ENCODE measurements at places on chromosomes 12 and 14.

GRCh38 chr14:54642801-54643695 is 76.1 kb downstream of the SAMD4A start:
- DNase-seq = no peak

DNA sequence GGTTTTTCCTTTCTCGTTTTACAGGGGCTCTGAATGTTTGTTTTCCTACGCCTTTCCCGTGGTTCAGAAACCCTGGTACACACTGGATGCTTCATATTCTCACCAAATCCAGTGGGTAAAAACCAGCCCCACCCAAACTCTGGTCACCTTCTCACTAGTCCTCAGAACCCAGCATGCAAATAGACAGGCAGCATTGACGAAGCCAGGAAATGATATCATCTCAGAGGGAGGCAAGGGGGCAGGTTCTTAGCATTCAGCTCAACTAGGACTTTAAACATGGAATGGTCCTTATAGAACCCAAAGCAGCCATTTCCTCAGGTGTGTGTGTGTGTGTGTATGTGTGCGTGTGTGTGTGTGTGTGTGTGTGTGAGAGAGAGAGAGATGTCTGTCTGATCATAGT is 142.0 kb downstream of the KCNK10 start:
- DNase-seq = no peak

DNA sequence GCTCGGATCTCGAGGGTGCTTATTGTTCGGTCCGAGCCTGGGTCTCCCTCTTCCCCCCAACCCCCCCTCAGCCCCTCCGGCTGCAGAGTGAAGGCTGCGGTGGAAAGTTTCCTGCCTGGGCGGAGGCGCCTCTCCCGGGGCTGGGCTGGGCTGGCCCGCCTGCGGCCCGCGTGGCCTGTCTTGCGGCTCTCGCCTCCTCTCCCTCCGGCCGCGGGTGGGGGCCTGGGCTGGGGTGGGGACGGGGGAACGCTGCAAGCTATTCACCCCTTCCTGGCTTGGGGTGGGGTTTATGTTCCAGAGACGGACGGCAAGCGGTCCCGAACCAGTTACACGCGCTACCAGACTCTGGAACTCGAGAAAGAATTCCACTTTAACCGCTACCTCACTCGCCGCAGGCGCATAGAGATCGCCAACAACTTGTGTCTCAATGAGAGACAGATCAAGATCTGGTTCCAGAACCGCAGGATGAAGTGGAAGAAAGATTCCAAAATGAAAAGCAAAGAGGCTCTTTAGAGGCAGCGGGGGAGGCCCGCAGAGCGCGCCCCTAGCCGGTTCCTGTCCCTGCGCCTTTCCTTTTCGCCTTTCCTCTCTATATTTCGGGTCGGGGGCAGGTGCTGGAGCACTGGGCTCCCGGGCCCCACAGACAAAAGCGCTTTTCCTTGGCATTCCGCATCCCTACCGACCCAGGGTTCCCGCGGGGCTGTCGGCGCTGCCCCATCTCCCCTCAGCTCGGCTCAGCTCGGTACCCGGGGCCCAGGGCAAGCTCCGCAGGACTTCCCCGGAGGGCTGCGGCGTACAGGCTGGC is 1.3 kb downstream of the HOXC5 start:
- DNase-seq = no peak

- DNase-seq = no peak
Observed at GRCh38 chr12:65449400-65449799, 170.9 kb downstream of the MSRB3 start.

DNA sequence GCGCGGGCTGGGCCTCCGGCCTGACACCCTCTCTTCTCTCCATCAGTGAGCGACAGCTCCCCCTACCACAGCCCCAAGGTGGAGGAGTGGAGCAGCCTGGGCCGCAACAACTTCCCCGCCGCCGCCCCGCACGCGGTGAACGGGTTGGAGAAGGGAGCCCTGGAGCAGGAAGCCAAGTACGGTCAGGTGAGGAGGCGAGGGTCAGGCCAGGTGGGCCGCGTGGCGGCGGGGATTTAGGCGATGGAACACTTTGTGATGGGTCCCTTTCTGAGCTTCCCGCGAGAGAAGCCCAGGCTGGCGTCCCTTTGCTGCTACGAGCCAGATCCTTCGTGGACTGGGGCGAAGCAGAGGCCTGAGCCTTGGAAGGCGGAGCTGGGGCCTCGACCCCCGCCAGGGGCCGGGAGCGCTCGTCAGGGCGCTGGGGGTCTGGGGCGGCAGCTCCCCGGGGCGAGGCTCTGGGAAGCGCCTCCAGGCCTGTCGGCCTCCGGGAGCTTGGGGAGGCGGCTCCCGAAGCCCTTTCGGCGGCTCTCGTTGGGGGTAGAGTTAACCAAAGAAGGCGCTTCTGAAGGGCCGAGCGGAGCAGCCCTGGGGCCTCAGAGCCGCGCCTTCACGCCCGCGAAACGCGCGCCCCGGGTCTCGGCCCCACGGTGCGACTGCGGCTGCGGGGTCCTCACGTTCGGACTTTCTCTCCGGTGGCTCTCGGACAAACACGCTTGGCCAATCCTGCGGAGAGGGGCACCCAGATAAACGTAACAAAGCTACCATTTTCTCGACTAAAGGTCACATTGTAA is 5.0 kb downstream of the PAX9 start:
- no peak for DNase-seq

DNA sequence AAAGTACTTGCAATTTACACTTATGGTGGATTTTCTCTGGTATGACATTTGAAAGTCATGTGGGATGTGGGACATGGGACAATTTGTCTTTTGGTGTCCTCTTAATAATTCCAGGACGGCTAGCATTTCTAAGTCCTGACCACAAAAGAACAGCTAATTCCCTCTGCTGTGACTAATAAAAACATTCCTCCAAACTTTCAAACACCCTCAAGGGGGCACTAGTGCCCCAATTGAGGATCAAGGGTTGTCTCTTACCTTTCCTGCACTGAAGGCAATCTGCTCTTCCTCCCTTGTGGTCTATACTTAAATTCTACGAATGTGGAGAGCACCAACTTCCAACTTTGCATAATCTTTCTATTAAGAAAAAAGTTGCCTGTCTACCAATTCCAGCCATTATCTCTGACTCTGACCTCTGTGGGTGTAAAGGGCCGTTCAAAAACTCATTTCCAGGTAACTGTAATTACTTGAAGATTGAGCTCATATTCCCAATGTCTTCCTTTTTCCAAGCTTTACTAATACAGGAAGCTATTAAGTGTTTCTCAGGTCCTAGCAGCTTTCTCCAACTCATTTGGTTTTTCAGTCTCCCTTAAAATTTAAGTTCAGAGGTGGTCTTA is 210.2 kb downstream of the PTPRO start:
- peak; percentile 12 for DNase-seq

- no peak for DNase-seq
Observed at GRCh38 chr14:96168581-96168980, 36.1 kb upstream of the BDKRB2 start.

DNA sequence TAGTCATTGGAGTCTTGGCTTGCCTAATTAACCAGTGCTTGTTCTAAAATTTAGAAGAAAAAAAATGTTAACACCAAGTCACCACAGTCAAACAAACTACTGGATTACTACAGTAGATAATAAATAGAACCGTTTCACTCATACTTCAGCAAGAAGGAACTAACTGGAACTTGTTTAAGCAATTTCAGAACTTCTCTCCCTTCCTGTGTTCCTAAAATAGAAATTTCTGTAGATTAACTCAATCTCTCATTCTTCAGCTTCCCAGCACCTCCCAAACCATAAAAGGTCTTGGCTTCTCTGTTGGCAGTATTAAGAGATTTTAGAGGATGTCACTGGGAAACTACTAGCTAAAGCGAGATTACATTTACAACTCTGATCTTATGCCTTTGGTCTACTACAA is 18.6 kb downstream of the GNS start:
- no peak for DNase-seq

- peak; percentile 17 for DNase-seq
Observed at GRCh38 chr14:94689218-94689984, 77.2 kb downstream of the SERPINA3 start.

GRCh38 chr12:78088391-78088832 is 257.7 kb downstream of the NAV3 start:
- no peak for DNase-seq

DNA sequence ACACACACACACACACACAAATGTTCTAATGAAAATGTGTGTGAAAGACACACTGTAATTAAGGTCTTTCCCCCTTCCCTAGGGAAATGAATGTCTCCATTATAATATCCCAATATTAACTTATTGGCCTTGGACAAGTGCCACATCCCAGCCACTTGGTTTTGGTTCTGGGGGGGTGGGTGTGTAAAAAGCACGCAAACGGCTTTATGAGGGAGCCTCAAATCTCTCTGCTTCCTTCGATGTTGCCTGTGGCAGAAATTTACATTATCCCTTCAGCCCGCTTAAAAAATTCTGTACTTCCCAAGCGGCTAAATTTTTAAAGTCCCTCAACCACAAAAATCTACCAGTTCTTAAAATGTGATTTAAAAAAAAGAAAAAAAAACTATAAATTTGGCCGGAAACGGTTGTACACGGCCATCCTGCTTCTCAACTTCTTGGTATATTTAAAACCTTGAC is 432 bp downstream of the C14orf93 start:
- no peak for DNase-seq

DNA sequence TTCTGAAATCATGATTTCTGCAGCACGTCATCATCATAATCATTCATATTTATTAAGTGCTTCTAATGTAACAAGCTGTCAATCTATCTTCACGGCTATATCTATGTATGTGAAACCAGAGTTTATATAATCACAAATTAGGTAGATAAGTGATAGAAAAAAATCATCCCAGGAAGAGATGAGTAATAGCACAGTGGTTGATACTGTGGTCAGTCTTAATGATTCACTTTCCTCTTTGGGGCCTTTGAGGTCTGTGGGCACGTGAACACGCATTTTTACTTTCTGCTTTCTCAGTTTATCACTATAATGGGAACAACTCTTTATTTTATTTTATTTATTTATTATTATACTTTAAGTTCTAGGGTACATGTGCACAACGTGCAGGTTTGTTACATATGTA is 265.9 kb upstream of the NOVA1 start:
- no peak for DNase-seq

DNA sequence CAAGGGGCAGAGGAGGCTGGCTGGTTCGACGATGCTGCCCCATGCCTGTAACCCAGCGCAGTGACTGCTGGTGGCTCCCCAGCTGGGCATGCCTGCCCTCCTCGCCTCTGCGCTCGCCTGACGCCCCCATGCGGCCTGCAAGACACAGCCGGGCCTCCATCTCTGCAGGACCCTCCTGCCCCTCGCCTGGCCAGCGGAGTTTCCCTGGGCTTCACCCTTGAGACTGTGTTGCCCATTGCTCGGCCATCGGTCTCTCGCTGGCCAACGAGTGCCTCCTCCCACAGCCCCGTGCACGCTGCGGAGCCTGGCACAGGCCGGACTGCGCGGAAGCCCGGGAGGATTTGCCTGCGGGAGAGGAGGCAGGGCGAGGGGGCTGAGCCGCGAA is 17.6 kb downstream of the ASPG start:
- DNase-seq = no peak

- DNase-seq = no peak
Observed at GRCh38 chr14:78823516-78823915, 653.3 kb downstream of the NRXN3 start.

- DNase-seq = no peak
Observed at GRCh38 chr14:71372411-71372838, 465.2 kb downstream of the PCNX1 start.

GRCh38 chr14:55026441-55026792 is 482 bp downstream of the WDHD1 start:
- DNase-seq = no peak

DNA sequence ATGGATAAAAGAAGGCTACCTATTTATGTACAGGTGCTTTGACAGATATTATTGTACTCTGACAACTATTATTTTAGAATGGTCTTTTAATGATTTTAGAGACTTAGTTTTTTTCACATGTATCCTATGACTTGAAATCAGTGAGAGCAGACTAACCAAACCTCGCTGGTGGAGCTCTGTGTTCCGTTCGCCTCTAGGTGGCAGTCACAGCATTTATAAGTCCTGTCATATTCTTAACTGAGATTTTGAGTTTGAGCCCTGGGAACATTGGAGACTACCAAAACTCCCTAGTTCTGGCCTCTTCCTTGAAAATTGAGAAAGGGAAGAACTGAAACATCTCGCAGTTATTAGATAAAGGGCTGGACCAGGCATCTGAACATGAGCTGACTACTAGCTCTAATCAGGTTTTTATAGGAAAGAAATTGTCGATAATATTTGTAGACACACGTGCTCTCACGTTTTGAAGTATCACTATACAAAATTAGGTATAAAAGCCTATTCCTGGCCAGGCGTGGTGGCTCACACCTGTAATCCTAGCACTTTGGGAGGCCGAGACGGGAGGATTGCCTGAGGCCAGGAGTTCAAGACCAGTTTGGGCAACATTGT is 48.3 kb downstream of the TTLL5 start:
- peak; percentile 45 for DNase-seq

- DNase-seq = no peak
Observed at GRCh38 chr14:83566567-83566966, 1963.4 kb upstream of the FLRT2 start.

- DNase-seq = no peak
Observed at GRCh38 chr14:74732387-74732786, 19.4 kb downstream of the FCF1 start.

DNA sequence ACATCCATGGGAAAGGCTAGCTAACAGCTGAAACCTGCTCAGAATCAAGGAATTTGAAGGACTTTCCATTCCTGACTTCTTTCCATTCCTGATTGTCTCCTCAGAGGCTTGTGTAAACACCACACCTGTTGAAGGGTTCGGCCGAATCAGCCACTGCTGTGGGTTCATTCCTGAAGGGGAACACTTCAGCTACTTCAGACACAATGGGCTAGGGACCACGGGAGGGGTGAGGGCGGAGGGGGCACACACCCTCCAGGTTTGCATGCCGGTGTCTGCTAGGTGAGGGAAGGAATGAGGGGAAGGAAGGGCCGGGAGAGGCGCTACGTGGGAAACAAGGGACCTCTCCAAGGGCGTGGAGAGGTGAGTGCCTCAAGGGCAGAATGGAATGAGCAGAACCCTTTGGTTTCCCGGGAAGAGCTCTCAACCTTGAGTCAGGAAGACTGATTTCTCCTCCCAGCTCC is 1.3 kb downstream of the GPRC5A start:
- no peak for DNase-seq

DNA sequence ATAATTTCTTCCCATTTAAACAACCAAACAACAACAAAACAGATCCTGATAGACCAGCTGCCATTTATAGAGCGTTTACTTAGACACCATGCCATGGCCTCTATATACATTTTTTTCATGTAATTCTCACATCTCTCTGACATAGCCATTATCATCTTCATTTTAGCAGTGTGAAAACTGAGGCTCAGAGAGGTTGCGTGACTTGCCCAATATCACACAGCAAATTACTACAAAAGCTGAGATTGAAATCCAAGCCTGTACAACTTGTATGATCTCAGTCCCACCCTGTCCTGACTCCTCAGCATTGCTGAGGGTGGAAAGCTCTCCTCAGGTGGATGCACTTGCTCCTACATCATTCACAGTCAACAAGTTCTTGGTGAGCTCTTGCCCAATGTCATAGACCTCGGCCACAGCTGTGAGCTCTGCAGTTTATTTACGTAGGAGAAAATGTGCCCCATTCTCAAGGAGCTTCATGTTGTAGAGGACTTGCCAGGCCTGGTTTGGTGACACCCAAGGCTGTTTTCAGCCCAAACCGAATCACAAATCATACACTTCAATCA is 55.5 kb downstream of the CRACR2A start:
- no peak for DNase-seq

- DNase-seq = no peak
Observed at GRCh38 chr14:56131865-56132833, 13.9 kb downstream of the PELI2 start.

Data from T-helper 9 cell (primary cell).